BJ (cell line): ENCODE measurements at places on chromosomes 5 and 9. TPM values are rescaled to one million over a fixed set of nuclear protein-coding genes. Genes with fewer than 3 reads are reported as not detected.
A peak's percentile ranks its signal among the peaks of the same experiment; 100 is the strongest.

DNA sequence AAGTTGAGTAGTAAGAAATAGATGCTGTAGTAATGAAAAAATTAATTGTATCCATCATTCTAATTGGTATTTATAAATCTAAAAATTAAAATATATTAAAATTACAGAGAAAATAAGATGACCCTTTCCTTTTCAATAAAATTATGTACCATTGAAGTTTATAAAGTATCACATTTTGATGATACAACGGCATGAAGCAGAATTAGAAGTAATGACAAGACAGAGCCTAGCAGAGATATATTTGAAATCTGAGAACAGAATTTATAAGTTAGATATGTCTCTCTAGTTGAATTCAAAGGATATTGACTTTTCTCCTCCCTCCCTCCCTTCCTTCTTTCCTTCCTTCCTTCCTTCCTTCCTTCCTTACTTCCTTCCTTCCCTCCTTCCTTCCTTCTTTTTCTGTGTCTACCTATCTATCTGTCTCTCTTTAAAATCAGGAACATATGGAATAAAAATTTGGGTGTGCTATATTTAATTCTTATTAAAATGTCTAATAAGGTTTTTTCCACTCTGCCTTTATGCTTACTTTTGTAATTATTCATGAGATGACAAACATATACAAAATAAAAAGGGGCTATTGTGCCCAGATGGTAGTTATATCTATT lies 258.5 kb upstream of the CD180 start:
- DNase-seq: no peak

DNA sequence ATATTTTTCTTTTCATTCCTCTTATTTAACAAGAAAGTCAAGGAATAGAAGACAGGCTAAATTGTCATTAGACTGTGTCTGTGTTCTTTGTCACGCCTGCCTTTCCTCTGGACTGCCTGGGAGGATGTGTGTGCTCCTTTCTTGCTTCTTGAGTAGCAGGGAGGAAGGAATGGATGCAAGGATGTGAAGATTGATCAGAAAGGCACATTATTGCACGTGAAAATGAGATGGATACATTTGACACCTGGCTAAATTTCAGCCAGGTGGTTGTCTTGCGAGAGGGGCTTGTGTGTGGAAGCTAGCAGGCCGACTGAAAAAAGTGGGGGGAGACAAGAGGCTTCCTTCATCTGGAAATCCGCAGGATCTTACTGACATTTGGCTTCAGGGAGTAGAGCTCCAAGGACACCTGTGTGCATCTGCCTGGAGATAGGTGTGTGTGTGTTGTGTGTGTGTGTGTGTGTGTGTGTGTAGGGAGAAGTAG lies 200.1 kb downstream of the MEF2C start:
- no peak for DNase-seq

- DNase-seq: no peak
Measured at GRCh38 chr5:147708708-147709107, 73.8 kb downstream of the JAKMIP2 start.

- DNase-seq: no peak
Measured at GRCh38 chr5:175855041-175855720, 16.2 kb upstream of the CPLX2 start.

- no peak for DNase-seq
Measured at GRCh38 chr5:177478711-177479646, 5.5 kb upstream of the DBN1 start.

Gene FAM193B
- polyA plus RNA-seq: 23.1 and 31.9 TPM in 2 replicates

- DNase-seq: no peak
Measured at GRCh38 chr5:116646611-116647289, 72.1 kb upstream of the SEMA6A start.

Gene ROR2
- polyA plus RNA-seq: 0.59 and 1.1 TPM in 2 replicates

Gene ORM2
- not detected in 2 replicates for polyA plus RNA-seq

GRCh38 chr5:41738710-41739354 lies 131.4 kb downstream of the OXCT1 start:
- DNase-seq: no peak

Gene GPR151
- polyA plus RNA-seq: not detected in 2 replicates

DNA sequence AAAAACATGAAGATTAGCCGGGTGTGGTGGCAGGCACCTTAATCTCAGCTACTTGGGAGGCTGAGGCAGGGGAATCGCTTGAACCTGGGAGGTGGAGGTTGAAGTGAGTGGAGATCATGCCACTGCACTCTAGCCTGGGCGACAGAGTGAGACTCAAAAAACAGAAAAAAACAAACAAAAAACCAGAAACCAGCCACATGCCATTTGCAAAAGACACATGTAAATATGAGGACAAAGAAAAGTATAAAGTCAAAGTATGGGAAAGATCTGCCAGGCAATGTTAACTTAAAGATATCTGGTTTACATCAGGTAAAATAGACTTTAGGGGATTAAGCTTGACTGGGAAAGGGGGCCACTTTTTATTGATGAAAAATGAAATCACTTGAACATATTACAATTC lies 90.7 kb downstream of the FNBP1 start:
- DNase-seq: no peak

Gene COL15A1
- polyA plus RNA-seq: 74.5 and 112 TPM in 2 replicates

GRCh38 chr9:110538647-110539041 lies 40.9 kb downstream of the SVEP1 start:
- no peak for DNase-seq

DNA sequence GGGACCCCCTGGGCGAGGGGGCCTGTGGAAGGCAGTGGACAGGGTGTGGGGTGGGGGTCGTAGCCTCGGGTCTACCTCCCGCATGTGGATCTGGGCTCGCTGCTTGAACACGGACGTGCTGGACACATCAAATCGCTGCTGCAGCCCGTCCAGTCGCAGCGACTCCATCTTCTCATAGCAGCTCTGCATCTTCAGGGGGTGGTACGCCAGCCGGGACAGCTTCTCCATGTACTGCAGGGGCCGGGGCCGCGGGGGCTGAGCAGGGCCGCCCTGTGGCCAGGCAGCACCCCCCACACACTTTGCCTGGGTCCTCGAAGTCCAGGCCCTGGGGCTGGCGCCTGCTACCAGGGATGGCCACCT lies 57.6 kb downstream of the LRSAM1 start:
- DNase-seq: no peak

- no peak for DNase-seq
Measured at GRCh38 chr9:18806232-18807080, 226.6 kb downstream of the SAXO1 start.

DNA sequence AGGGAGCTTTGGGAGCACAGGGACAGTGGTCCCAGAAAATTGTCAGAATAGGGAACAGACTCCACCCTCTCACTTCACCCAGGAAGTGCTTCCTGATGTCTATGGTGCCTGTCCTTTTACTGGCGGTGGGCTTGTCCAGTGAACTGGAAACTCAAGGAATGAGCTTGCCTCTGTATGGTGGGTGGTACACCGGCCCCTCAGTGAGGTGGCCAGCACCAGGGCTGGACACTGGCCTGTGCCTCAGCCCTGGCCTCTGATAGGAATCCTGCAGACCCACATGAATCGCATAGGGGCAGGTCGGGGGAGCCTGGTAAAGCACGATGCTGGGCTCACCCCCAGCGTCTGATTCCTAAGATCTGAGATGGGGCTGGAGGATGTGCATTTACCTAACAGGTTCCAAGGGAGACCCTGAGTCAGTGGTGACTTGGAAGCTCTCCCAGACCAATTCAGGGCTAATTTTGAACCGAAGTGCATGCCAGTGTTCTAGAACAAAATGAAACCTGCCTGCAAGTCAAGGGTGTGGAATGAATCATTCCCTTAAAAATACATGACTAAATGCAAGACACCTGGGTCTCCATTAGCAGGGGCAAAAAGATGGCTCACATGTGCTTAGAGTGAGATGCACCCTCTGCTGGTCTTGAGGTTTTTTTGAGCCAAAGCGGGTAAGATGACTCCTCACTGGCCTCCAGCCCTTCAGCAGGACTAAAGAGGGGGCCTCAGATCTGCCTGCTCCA lies 178.3 kb downstream of the HSPA4 start:
- no peak for DNase-seq

GRCh38 chr5:176470539-176470938 lies 22.4 kb downstream of the FAF2 start:
- DNase-seq: no peak

GRCh38 chr5:72552041-72552557 lies 44.9 kb upstream of the ZNF366 start:
- peak; percentile 85 for DNase-seq

- no peak for DNase-seq
Measured at GRCh38 chr5:108028883-108029282, 353.0 kb downstream of the FBXL17 start.

DNA sequence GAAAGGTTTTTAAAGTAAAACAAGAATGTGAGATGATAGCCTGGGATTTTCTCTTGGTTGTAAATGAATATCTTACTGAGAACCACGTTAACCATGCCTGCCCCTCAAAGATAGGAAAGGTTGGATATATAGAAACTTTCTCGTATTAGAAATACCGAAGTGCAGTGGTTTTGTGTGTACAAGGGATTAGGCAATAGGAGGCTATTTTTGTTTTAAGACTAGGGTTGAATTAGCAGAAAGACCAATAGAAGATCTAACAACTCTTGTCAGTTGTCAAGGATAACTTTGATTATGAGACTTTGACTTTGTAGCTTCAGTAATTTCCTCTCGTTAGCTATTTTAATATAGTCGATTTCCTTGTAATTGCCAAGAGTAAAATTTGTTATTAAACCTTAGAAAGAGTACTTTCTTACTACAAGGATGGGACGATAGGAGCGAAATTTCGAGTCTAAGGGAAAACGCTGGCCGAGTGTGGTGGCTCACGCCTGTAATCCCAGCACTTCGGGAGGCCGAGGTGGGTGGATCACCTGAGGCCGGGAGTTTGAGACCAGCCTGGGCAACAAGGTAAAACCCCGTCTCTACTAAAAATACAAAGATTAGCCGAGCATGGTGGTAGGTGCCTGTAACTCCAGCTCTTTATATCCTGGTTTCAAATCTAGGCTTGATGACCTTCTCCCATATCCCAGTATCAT lies 838 bp downstream of the POLK start:
- DNase-seq: no peak

DNA sequence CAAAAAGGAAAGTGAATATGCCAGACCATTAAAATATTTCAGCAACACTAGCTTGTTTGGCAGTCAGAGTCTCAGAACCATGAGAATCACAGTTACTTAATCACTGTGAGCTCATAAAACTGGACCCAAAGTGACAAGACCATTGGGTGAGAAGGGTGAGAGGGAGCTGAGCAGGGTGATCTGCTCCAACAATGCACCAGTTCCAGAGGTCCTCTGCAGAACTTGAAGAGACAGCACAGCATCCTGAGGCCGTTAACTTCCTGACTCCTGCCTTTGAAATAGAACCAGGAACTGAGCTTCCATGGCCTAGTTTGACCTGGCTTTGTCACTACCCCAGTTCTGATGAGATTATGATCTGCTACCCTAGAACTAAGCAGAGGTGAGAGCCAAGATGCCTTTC lies 57.4 kb downstream of the NFIB start:
- no peak for DNase-seq

DNA sequence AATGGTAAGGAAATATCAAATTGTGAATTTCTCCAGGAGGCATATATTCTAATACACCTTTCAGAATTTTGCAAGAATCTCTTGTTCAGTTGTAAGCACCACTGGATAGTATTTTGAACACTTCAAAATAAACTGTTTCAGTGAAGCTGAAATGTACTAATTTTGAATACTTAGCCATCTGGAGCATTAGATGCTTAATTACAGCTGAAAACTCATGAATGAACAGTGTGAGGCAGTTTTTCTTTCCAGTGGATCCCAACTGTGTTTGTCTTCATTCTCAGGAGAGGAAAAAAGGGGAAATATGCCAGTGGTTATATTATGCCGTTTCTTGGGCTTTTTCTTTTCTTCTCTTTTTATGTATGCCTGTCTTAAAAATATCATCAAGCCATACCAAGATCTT lies 306.0 kb upstream of the SEMA6A start:
- DNase-seq: no peak

DNA sequence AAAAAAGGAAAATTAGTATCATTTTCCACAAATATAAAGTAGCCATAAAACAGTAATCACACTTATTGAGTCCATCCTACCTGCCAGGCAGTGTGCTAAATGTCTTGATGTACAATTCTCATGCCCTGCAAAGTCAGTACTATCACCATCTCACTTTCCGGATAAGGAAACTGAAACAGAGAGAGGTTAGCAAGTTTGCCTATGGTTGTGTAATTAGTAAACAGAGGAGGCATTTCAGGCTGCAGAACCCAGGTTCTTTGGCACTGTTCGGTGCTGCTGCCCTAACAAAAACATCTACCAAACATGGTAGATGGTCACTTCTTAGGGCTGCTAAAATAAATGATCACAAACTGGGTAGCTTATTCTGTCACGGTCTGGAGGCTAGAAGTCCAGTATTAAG lies 22.6 kb downstream of the PLAC8L1 start:
- no peak for DNase-seq

DNA sequence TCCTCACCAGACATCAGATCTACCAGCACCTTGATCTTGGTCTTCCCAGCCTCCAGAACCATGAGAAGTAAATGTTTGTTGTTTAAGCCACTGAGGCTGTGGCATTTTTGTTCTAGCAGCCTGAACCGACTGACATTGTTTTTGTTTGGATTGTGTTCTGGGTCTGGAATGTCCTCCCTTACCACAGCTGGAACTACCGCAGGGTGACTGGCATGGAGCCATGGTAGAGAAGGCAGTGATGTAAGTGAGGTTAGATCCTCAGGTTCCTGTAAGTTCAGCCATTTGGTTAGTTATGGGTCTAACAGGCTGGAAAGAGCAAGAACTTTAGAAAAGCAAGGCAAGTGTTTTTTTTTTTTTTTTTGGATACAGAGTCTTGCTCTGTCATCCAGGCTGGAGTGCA lies 209.3 kb downstream of the DAB2IP start:
- DNase-seq: peak; percentile 58

Gene ADGRD2
- not detected in 2 replicates for polyA plus RNA-seq

Gene SELENOP
- 4.4 and 4.6 TPM in 2 replicates for polyA plus RNA-seq

- no peak for DNase-seq
Measured at GRCh38 chr9:90502134-90502533, 140.5 kb downstream of the DIRAS2 start.

DNA sequence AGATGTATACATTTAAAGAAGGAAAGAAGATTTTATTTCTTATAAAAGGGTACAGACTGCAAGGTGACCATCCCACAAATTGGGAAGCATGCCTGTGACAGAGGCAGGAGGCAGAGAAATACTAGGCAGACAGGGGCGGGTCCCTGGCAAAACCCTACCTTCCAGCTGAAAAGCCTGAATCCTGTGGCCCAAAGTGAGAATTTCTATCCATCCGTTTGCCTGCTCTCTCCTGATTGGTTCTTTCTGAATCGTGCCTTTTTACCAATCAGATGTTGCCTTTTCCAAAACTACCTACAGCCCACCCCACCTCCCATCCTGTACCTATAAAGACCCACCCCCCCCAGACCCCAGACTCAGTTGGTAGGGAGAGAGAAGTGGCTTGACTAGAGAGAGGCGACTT lies 3.4 kb upstream of the SH3GLB2 start:
- DNase-seq: no peak

DNA sequence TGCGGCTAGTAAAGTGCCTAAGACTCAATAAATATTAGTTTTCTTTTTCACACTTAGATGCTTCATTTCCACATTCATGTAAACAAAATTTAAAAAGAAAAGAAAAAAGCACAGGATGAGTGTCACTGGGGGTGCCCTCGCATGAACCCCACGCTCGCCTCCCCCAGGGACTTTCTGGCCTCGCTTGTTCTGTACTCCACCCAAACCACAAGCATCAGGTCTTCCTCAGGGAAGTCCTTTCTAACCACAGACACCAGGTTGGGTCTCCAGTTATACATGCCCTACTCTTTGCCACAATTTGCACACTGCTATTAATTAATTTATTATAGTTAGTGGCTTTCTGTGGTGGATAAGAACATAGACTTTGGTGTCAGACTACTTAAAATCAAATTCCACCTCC lies 92.4 kb downstream of the RORB start:
- DNase-seq: no peak
